ENCODE measurements at places on chromosomes 13 and 19.

GRCh38 chr19:1009041-1009980, 9.1 kb downstream of the GRIN3B start:
- H3K27me3 ChIP-seq: no peaks in the 10 kb centered on the region
- peaks cover 11% of the 10 kb centered on the region for H3K36me3 ChIP-seq
- H3K4me3 ChIP-seq: no peak overlapping the region
- no peaks in the 10 kb centered on the region for H3K4me1 ChIP-seq
- DNase-seq: no peak
- H3K27ac ChIP-seq: no peak overlapping the region

DNA sequence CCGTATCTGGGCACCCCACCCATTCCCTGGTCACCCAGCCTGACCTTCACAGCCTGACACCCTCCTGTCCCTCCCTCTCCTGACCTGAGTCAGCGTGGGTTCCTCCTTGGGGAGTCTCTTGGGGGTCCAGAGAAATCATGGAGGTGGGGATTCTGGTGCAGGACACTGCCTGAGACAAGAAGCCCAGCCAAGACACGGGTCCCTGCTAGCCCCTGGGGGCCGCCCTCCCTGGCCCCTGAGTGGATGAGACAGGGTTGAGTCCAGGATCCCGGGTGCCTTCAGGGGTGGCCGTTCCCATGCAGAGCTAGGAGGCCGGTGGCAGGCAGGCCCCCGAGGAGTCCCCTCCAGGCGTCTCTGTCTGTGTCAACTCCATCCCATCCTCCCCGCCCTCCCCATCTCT, 1.6 kb downstream of the MAP2K7 start:
- no peak for DNase-seq
- H3K36me3 ChIP-seq: 0 out of 2 replicates have a peak, but pooled peaks cover 1% of the 10 kb centered on the region
- H3K4me1 ChIP-seq: no peaks in the 10 kb centered on the region
- no peak overlapping the region for H3K4me3 ChIP-seq

- no peak overlapping the region for H3K4me3 ChIP-seq
- H3K27ac ChIP-seq: no peak overlapping the region
- no peaks in the 10 kb centered on the region for H3K27me3 ChIP-seq
- no peaks in the 10 kb centered on the region for H3K36me3 ChIP-seq
These were observed 5.9 kb downstream of the EFNB2 start for GRCh38 chr13:106529415-106530170.

DNA sequence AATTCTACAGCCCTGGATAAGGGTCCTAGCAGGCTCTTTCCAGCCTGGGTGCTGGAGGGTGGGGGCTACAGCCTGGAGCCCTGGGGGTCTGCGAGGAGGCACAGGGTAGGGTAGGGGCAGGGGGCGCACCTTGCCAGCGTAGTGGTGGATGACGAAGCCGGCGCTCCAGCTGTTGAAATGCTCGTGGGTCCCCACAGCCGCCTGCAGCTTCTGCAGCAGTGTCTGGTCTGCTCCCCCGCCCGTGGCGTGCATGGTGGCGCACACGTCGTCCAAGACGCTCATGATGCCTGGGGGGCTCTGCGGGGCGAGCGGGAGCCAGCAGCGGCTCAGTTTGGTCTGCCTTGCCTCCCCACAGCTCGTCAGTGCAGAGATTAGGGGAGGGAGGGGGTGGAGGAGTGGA, 30.2 kb upstream of the ZNF414 start:
- H3K27me3 ChIP-seq: no peaks in the 10 kb centered on the region
- no peaks in the 10 kb centered on the region for H3K4me1 ChIP-seq
- no peak overlapping the region for H3K4me3 ChIP-seq
- H3K36me3 ChIP-seq: no peaks in the 10 kb centered on the region

GRCh38 chr19:1309977-1310852, 24.5 kb downstream of the EFNA2 start:
- H3K4me1 ChIP-seq: no peaks in the 10 kb centered on the region
- DNase-seq: no peak
- no peaks in the 10 kb centered on the region for H3K27me3 ChIP-seq
- H3K4me3 ChIP-seq: no peak overlapping the region

DNA sequence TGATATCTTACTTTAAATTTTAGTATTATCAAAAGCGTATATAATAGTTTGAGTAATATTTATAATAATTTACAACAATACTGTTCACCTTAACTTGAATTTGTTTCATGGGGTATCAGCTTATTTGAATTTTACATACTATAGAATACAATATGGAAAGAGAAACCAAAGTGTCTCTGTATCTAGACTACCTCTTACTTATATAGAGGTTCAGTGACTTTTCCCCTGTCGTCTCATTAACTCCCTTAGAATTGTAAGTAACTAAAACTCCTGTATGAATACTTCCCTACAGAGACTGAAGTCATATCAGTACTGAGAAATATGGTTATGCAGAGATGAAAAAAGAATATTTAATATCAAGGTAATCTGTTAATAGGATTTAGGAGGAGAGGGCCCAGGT, 26.8 kb downstream of the COG6 start:
- no peak for DNase-seq
- peaks cover 5% of the 10 kb centered on the region for H3K36me3 ChIP-seq
- H3K27ac ChIP-seq: no peak overlapping the region
- H3K27me3 ChIP-seq: no peaks in the 10 kb centered on the region
- H3K4me1 ChIP-seq: no peaks in the 10 kb centered on the region
- H3K4me3 ChIP-seq: no peak overlapping the region

DNA sequence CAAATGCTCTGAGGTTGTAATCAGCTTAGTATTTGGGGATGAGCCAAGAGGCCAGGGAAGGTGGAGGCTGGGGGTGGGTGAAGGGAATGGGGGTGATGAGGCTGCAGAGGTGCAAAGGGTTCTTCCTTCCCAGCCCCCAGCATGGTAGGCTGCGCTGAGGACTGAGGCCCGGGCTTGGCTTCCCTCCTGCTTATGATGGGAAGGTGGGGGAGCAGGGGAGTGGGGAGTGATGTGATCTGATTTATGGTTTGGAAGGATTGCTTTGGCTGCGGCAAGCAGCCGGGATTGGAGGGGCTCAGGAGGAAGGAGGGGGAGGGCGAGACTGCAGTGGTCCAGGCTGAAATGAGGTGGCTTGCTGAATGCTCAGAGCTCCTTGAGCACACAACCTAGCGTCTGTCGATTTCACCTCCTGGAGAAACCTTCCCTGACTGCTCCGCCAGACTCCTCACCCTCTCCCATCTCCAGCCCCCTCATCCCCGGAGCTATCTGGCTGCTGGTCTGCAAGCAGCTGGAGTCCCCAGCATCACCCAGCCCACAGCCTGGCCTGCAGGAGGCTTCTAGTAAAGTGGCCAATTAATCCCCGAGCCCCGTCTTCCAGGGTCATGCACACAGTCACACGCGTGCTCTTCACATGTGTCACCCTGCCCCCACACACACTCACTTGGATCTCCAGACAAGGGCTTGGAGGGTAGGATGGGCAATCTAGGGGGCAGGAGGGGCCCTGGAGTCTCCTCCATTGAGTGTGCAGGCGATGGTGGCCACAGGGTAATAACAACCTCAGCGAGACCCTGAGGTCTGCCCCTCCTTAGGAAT, 757 bp upstream of the CLEC11A start:
- no peak overlapping the region for H3K27ac ChIP-seq
- peaks cover 4% of the 10 kb centered on the region for H3K27me3 ChIP-seq
- no peaks in the 10 kb centered on the region for H3K36me3 ChIP-seq
- no peak overlapping the region for H3K4me3 ChIP-seq
- DNase-seq: no peak
- H3K4me1 ChIP-seq: peaks cover 13% of the 10 kb centered on the region

- no peak overlapping the region for H3K27ac ChIP-seq
- H3K27me3 ChIP-seq: no peaks in the 10 kb centered on the region
- H3K4me1 ChIP-seq: no peaks in the 10 kb centered on the region
- DNase-seq: no peak
These were observed 4.2 kb upstream of the TNPO2 start for GRCh38 chr19:12727745-12728433.

DNA sequence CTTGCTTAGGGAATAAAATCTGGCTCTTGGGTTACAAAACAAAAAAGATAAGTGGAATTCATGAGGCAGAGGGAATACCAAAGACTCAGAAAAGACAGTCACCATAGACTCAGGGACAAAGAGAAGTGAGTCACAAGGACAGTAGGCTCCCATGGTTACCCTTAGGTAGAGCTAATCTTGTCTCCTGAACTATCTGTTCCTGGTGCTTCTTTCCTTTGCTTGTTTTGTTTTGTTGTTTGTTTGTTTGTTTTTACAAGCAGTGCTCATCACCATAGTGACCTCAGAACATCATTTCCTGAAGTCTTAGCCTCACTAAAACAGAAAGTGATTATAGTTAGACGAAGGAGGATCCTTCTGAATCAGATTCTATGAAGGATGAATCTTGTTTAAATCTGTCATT, 142.3 kb upstream of the SOX21 start:
- no peaks in the 10 kb centered on the region for H3K36me3 ChIP-seq
- H3K4me3 ChIP-seq: no peak overlapping the region
- H3K4me1 ChIP-seq: no peaks in the 10 kb centered on the region
- no peak for DNase-seq

- no peak for DNase-seq
- no peaks in the 10 kb centered on the region for H3K36me3 ChIP-seq
- no peak overlapping the region for H3K27ac ChIP-seq
- H3K4me3 ChIP-seq: no peak overlapping the region
These were observed 361.5 kb downstream of the OXGR1 start for GRCh38 chr13:96632536-96633320.

- no peaks in the 10 kb centered on the region for H3K4me1 ChIP-seq
- no peaks in the 10 kb centered on the region for H3K36me3 ChIP-seq
- no peak overlapping the region for H3K4me3 ChIP-seq
- H3K27me3 ChIP-seq: no peaks in the 10 kb centered on the region
- no peak overlapping the region for H3K27ac ChIP-seq
These were observed 5.5 kb upstream of the PRTN3 start for GRCh38 chr19:835210-835810.

GRCh38 chr13:97506511-97506910, 72.5 kb downstream of the RAP2A start:
- no peak overlapping the region for H3K27ac ChIP-seq

Data from H1 (cell line).